NCI-H510A treated with DMSO at 0.1 percent for 48 hours (cell line): ENCODE measurements at places on chromosomes 16 and 17.

- no peak for DNase-seq
These were observed 7.4 kb downstream of the PRKCA start for GRCh38 chr17:66309793-66310192.

- peak; percentile 76 for DNase-seq
These were observed 20.0 kb downstream of the ST6GALNAC1 start for GRCh38 chr17:76623271-76624146.

DNA sequence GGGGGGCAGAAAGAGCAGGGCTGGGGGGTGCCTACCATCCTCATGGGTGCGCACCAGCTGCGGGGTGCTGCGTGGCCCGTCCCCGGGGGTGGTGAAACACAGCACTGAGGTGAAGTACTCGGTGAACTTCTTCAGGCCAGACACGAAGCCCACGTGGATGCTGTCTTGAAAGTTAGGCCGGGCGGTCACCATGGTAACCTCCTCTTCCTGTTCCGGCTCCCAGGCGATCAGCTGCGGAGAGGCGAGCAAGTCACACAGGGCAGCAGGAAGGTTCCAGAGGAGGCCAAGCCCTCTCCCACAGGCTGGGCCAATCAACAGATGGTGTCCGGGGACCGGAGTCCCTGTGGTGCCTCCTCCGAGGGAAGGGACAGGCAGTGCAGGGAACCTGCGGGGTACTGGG, 90.1 kb upstream of the CDC42EP4 start:
- peak; percentile 37 for DNase-seq

DNA sequence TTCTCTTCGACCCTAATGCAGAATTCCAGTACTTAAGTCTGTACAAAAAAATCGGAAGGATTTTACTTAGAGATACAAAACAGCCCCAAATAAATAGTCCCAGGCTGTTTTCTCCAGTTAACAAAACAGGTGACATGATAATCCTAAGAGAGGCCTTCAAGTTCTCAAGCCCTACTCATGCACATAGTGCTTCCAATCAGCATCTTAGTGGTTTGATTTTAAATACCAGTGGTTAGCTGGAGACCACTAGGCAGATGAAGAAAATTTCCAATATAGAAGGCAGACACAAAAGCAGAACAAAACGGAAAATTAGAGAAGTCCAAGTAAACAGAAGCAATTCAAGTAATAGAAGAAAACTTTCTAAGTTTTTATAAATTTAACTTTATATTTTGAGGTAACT, 5.2 kb upstream of the OR4D2 start:
- no peak for DNase-seq

DNA sequence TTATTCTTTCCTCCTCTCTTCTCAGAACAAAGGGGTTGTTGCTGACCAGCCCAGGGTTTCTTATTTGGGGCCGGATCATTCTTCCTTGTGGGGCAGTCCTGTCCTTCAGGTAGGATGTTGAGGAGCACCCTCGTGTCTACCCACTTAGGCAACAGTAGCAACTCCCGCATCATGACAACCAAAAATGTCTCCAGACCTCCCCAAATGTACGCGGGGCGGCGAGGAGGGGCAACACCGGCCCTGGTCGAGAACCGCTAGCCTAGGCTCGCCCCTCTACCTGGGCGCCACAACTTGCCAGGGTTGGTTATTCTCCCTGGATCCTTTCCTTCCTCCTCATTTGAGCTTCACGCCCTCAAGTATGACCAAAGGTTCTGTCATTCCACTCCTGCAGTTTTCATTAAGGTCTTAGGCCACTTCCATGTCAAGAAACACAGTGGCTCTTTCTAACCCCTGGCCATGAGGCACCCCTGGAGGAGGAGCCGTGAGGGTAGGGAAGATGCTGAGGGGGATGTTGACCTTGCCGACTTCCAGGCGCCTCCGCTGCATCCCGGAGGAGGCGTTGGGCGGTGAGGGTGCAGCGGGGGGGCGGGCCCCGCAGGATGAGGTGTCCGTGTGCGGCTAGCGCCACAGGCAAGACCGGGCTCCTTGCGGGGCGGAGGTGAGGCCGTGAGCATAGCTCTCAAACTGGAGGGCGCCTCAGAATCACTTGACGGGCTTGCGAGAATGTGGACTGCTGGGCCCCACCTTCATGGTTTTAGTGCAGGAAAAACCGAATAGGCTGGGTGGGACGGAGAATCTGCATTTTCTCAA, 712 bp upstream of the SPECC1 start:
- DNase-seq: no peak
